ENCODE measurements at places on chromosomes 2 and 18. TPM values are rescaled to one million over a fixed set of nuclear protein-coding genes. Genes with fewer than 3 reads are reported as not detected.

Gene MARCO
- polyA plus RNA-seq = 1.4 TPM

Gene SLC40A1
- polyA plus RNA-seq = 34.6 TPM

Gene VPS54
- polyA plus RNA-seq = 22.7 TPM

Gene TSGA10
- 2.5 TPM for polyA plus RNA-seq

Gene OR6B3
- polyA plus RNA-seq = not detected

Gene MYL12A
- polyA plus RNA-seq = 559 TPM

Gene KLHL41
- polyA plus RNA-seq = 4,199 TPM

Gene RPRM
- 1.9 TPM for polyA plus RNA-seq

Gene ARHGEF4
- polyA plus RNA-seq = 11.3 TPM

Gene SDC1
- 6.0 TPM for polyA plus RNA-seq

Gene SERPINB12
- polyA plus RNA-seq = 0.53 TPM

Gene MRO
- polyA plus RNA-seq = 0.33 TPM

Gene EVX2
- not detected for polyA plus RNA-seq

Gene TMEM169
- polyA plus RNA-seq = 4.5 TPM

Gene HNRNPA3
- polyA plus RNA-seq = 306 TPM

Gene MDH1B
- polyA plus RNA-seq = 0.18 TPM

Gene MROH2A
- not detected for polyA plus RNA-seq

Gene TMEM178A
- polyA plus RNA-seq = 16.3 TPM

Gene FTCDNL1
- 1.4 TPM for polyA plus RNA-seq

Gene DPP4
- polyA plus RNA-seq = 8.5 TPM

Gene RUFY4
- 0.16 TPM for polyA plus RNA-seq

Gene PLEKHA3
- 13.4 TPM for polyA plus RNA-seq

Gene DUSP19
- 2.2 TPM for polyA plus RNA-seq

Gene KCNK3
- 1.6 TPM for polyA plus RNA-seq

Gene WDR12
- 66.1 TPM for polyA plus RNA-seq

Gene THOC1
- 47.4 TPM for polyA plus RNA-seq

Gene CAPN14
- not detected for polyA plus RNA-seq

Gene UPP2
- polyA plus RNA-seq = 0.11 TPM

Gene ACMSD
- 0.44 TPM for polyA plus RNA-seq

Gene LYG2
- 0.22 TPM for polyA plus RNA-seq

Gene SKOR2
- not detected for polyA plus RNA-seq

Gene CFC1
- polyA plus RNA-seq = not detected

Gene LTBP1
- 51.1 TPM for polyA plus RNA-seq

Gene TMEM17
- 1.5 TPM for polyA plus RNA-seq

Gene RESP18
- polyA plus RNA-seq = not detected

Gene CTNNA2
- 0.52 TPM for polyA plus RNA-seq

Gene COA5
- polyA plus RNA-seq = 42.7 TPM

Gene DLGAP1
- polyA plus RNA-seq = 1.9 TPM

Gene CHRND
- polyA plus RNA-seq = 180 TPM

Gene ASXL3
- polyA plus RNA-seq = 5.3 TPM

Gene VSNL1
- 4.9 TPM for polyA plus RNA-seq

Gene EVA1A
- 5.0 TPM for polyA plus RNA-seq

Gene TACR1
- polyA plus RNA-seq = 0.40 TPM

Gene ZSWIM2
- not detected for polyA plus RNA-seq

Measured in forelimb muscle (tissue), 1 donor.